ENCODE measurements at places on chromosomes 1 and 21.

- no peak for DNase-seq
These were observed 61.5 kb downstream of the RUNX1 start for GRCh38 chr21:34987501-34988072.

- DNase-seq: no peak
These were observed 77.9 kb upstream of the MAN1A2 start for GRCh38 chr1:117289316-117289870.

DNA sequence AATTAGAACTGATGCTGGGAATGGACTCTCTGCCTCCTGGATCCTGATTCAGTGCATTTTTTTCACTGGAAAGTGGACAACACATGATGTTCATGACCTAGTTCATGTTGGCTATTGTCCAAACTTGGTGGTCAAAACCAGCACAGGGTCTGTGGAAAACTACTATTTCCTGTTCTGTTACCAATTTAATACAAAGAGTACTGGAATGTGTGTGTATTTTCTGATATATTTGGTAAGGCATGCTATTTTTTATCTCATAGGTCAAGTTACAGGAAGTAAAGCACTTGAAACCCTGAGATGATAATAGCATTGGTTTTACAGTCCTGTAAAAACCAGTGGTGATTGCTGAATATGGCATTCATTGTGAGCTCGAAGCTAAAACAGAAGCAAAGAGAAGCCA, 89.9 kb downstream of the SGIP1 start:
- DNase-seq: no peak

- no peak for DNase-seq
These were observed 12.5 kb downstream of the RGS8 start for GRCh38 chr1:182671750-182672486.

DNA sequence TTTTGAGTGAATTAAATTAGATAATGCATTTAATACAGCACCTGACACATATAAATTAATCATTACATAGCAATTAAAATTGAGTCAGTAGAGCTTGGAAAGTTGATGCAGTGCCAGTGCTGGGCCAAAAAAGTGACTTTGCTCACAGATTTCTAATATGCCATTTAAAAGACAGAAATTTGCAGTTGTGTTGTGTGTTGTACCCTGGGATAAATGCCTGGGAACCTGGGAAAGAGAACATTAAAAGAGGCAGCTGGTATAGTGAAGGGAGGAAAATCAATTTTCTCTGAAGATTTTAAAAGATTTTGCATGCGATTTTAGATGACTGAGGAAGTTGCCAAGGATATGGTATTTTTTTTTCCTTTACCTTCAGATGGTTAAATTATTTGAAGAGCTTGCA, 10.9 kb upstream of the CFH start:
- DNase-seq: no peak

DNA sequence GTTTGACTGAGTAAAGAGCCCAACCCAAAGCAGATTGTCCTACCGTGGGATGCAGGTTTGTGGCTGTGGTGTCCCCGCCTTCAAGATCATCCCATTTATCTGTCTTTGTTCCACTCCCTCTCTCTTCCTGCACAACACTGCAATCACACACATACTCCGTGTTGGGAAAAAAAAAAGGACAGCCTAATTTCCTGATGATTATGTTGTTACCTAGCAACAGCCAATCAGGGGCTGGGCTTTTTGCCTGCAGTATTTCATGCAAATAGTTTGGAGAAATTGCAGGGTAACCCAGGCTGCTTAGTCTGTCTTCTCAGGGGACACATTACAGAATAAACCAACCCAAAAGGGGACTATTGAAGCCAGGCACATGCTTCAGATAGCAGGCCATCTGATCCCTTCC, 38.3 kb downstream of the PHC2 start:
- DNase-seq: no peak

DNA sequence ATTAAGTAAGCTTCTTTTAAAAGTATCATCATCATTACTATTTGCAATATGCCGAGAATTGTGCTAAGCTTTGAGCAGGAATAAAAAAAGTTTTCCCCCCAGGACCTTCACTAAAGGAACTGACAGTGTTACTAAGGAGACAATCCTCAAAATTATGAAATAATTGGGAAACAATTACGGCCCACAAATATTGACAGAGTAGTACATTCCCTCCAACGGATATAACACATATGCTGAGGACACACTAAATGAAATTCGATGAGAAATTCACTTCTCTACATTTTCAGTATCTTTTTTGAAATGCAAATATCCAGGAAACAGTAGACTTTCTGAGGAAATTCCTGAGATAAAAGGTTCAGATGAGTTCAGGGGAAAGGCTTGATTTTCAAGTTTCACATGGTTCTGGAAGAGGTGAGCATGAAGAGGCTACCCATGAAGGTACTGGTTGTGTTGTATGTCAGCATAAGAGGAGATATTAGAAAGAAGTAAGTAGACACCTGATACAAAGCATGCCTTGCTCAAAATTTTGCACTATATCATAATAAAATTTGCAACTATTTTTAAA, 171.2 kb upstream of the NR5A2 start:
- no peak for DNase-seq

- DNase-seq: no peak
These were observed 29.2 kb downstream of the EYA3 start for GRCh38 chr1:28058971-28059878.

All from stimulated activated CD4-positive, alpha-beta T cell treated with anti-CD3 and anti-CD28 coated beads, Interleukin-1b, Interleukin-23, amount 100 ng/mL, for 1 hour (primary cell).